Mammary epithelial cell (primary cell): ENCODE measurements at places on chromosomes 6 and 20. TPM values are rescaled to one million over a fixed set of nuclear protein-coding genes. Genes with fewer than 3 reads are reported as not detected.

DNA sequence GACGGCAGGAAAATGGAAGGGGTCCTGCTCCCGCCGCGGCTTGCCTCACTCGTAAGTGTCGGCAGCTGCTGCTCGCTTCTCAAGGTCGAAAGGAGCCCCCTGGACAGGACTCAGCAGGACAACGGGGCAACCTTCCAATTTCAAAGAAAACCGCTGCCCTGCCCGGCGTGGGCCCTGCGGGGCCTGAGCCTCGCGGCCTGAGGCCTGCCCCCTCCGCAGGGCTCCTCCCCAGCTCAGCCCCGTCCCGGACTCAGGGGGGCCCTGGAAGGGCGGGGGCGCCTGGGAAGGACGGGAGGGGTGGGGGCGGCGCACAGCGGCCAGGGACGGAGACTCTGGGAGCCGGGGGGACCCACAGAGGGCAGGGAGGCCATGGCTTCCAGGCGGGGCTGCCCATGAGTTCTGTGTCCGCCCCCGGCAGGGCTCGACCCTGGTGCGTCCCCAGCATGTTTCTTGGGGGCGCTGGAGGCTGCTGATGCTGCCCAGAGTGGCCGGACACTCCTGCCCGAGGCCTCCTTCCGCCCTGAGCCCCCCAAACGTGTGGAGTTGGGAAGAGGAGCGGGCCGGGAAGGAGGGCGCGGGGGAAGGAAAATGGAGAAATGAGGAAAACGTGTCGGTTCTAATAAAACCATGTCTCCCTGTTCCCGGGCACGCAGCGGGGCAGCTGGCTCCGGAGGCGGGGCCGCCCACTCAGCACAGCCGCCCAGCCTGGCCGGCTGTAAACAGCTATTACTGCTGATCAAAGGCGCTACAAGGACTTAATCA, 114.6 kb downstream of the DLL1 start:
- no peak for DNase-seq

DNA sequence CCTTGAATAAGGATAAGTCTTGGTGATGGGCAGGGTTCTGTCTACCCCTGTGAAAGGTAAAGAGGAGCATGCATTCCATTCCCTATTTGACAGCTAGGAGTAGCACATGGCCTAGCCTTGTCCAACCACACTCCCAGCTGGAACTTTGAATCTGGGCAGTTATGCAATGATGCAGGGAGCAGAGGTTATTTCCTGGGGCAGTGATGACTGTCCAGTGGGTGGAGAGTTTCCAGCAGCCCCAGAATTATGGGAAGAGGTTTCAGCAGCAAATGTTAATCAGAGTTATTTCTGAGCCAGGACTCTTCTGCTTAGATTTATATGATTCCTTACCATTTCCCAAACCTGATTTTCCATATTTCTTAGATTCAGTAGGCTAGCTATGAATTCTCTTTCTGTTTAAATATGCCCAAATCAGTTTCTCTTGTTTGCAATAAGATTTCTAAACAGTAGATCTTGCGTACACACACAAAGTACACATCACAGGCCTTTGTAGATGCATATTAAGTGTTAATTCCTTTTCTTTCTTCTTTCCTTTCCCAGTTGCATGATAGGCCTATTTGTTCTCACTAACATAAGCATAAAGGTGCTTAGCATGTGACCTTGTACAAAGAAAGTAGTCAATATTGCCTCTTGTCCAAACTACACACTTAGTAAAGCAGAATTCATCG, 17.3 kb upstream of the TXLNB start:
- DNase-seq: peak; percentile 40

- DNase-seq: peak; percentile 80
These were observed 5.1 kb downstream of the TP53RK start for GRCh38 chr20:46683939-46684750.

- no peak for DNase-seq
These were observed 116.8 kb downstream of the ARHGAP18 start for GRCh38 chr6:129593233-129593564.

DNA sequence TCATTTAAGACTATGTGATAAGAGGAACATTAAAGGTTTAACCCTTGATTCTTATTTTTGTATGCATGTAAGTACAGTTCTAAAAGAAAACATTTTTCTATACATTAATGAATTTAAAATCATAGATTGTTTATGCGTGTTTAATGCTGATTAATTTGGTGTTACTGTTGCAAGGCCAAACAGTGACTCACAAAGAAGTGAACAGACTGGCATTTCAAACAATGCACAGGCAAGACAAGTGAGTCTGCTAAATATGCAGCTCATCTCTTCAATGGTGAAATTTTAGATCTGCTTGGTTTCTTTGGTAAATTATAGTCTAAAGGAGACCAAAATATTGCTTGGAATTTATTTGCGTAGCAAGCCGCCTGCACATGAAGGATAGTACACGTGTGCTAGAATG, 417.4 kb upstream of the SOX4 start:
- peak; percentile 27 for DNase-seq

DNA sequence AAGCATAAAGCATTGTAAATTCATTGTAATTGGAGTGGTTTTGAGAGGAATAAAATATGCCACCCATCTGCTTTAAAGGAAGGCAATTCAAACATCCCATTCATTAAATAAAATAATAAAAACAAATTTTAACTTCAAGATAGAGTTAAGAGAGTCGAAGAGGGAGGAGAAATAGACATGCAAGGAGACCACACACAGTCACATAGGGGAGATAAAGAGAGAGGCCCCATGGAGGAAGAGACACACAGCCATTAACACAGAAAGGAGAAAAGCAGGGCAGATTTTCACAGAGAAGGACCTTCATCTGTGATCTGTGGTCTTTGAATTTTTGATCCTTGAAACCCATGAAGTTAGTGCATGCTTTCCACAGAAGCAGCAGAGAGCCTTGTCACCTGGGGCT, 214.3 kb upstream of the TCF21 start:
- no peak for DNase-seq

GRCh38 chr6:26250698-26251044, 114.3 kb upstream of the BTN3A2 start:
- DNase-seq: no peak

GRCh38 chr6:121504227-121504626, 68.8 kb downstream of the GJA1 start:
- peak; percentile 80 for DNase-seq

- DNase-seq: no peak
These were observed 36.7 kb upstream of the NNAT start for GRCh38 chr20:37484331-37484730.

DNA sequence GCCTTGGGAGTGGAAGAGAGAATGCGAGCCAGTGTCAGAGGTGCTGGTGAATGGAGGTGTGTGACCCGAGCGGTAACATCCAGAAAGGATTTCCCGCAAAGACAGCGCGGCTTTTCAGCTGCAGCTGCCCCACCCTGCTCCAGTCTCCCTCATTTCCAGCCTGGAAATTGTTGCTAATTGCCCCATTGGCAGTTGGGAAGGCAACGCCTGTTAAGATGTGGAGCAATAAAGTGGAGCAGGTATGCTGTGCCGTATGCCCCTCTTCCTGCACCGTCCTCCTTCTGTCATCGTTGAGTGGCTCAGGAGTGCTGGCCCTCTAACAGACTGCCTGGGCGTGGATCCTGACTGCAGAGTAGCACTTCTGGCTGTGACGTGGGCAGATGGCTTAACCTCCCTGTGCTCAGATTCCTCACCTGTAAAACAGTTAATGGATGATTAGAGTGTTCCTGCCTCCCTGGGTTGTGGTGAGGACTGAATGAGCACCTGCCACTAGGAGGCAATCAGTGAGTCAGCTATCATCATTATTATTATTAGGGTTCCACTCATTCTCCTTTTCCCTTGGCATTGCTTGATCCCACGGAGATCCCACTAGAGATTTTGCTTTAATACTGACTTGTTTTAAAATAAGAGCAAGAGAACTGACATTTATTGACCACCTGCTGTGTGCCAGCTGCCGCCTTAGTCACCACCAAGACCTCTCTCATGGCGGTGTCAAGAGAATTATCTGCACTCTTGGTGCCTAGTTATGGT, 11.7 kb downstream of the ARFGEF2 start:
- DNase-seq: no peak

GRCh38 chr6:18400831-18401446, 13.8 kb downstream of the RNF144B start:
- DNase-seq: no peak

DNA sequence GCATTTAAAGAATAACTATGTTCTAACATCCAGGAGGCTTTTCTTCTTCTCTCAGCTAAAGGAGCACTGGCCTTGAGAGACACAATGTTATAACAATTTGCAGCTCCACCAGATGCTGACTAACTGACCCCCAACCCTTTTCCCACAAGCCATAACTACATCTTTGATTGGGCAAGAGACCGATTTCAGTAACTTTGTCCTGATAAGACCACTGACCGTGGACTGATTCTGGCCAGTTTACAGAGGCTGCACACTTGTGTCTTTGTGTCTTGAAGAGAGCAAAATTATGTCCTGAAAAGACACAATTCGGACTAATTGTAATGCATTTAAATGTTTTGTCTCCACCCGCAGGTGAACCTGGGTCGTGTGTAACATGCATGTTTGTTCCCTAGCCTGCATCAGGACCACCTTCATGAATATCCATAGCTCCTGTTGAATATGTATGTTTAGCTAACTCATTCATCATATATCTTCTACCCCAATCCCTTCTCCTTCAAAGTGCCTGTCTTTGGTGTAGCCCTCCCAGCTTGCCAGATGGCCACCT, 22.3 kb downstream of the ABRACL start:
- DNase-seq: no peak

DNA sequence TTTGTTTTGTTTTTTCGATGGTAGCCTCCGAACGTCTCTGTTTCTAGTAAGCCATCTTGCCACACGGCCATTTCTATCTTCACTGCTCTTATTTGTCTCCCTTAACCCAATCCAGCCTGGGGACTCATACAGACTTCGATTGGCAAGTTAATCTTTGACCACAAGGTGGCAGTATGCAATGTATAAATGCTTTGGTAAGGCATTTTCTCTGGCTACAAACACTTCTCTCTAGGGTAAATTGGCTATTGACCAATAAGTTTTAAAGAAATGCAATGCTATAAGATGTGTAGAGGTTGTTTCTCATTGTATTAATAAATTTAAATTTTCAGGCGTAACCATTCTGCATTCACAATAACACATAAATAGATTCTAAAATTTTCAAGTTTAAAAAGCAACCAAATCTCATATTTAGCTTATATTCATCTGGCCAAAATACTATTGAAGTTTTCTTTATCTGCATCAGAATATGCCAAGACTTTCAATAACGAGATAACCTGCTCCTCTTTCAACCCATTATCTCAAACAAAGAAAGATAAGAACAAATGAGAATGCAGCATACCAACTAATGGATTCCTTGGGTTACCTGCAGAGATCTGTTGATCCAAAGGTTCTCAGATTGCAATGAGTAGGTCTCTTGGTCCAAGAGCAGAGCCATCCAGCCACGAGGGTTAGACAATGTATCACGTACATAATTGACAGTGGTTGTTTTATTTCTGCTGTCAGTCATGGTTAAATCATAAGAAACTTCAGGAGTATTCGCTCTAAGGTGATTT, 231.9 kb downstream of the PKHD1 start:
- DNase-seq: peak; percentile 41

DNA sequence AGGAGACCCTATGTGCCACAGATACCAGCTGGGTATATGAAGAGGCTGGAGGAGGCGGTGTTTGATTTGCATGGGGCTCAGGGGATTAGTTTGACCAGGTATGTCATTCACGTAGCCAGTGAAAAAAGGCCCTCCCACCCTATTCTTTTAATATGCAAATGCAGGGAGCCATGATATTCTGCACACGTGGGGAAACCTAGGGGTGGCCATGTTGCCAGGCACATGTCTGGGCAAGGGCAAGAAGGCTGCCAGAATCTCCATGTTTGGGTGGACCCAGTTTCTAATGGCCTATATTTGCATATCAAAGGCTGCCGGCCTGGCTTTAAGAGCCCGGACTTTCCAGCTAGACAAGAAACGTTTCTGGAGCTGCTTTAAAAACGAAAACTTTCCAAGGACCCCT, 60.4 kb downstream of the SOX4 start:
- no peak for DNase-seq

DNA sequence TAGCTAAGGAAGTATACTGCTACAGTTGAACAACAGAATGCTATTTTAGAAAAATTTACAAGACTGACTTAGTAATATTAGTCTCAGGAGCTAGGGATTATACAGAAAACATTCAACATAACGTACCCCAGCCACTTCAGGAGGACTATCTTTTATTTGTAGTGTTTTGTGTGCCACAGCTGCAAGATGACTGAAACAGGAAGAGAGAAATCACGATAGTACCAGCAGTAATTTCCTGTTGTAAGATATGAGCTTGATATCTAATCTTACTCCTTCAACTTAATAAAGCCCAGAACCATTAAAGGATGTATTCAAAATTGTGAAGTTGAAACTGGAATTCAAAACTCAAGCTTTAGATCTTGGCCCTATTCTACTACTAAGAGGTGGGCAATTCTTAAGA, 42.1 kb downstream of the SLC35A1 start:
- no peak for DNase-seq

Gene ANKEF1
- total RNA-seq: 4.5 and 7.2 TPM in 2 replicates

Gene OR12D3
- not detected for total RNA-seq

Gene CD93
- not detected in 2 replicates for total RNA-seq

Gene C20orf141
- total RNA-seq: not detected

Gene KHDC1L
- total RNA-seq: not detected in 2 replicates

Gene GABRR1
- not detected for total RNA-seq

Gene CD24
- total RNA-seq: 397 TPM

Gene HLA-DOA
- 0.08 TPM in 1 of 2 replicates, not detected in the other for total RNA-seq

Gene NOX3
- total RNA-seq: not detected in 2 replicates

Gene HTR1E
- not detected in 2 replicates for total RNA-seq

Gene ADGRF5
- total RNA-seq: 0.09 TPM in 1 of 2 replicates, not detected in the other

Gene NTSR1
- total RNA-seq: 0.13 and 0.14 TPM in 2 replicates

Gene HLA-DRB1
- 0.83 TPM for total RNA-seq
